COLO829 (cell line): ENCODE measurements at places on chromosomes 16 and 17.

GRCh38 chr16:81415751-81416150, 28.9 kb upstream of the CMIP start:
- no peak for DNase-seq

- no peak for DNase-seq
Measured at GRCh38 chr17:41707803-41708669, 4.1 kb upstream of the GAST start.

GRCh38 chr16:62475573-62475972, 439.3 kb upstream of the CDH8 start:
- no peak for DNase-seq

GRCh38 chr16:85366031-85366763, 246.9 kb upstream of the GSE1 start:
- DNase-seq: no peak

- no peak for DNase-seq
Measured at GRCh38 chr17:1773696-1774181, 11.9 kb downstream of the SERPINF1 start.

DNA sequence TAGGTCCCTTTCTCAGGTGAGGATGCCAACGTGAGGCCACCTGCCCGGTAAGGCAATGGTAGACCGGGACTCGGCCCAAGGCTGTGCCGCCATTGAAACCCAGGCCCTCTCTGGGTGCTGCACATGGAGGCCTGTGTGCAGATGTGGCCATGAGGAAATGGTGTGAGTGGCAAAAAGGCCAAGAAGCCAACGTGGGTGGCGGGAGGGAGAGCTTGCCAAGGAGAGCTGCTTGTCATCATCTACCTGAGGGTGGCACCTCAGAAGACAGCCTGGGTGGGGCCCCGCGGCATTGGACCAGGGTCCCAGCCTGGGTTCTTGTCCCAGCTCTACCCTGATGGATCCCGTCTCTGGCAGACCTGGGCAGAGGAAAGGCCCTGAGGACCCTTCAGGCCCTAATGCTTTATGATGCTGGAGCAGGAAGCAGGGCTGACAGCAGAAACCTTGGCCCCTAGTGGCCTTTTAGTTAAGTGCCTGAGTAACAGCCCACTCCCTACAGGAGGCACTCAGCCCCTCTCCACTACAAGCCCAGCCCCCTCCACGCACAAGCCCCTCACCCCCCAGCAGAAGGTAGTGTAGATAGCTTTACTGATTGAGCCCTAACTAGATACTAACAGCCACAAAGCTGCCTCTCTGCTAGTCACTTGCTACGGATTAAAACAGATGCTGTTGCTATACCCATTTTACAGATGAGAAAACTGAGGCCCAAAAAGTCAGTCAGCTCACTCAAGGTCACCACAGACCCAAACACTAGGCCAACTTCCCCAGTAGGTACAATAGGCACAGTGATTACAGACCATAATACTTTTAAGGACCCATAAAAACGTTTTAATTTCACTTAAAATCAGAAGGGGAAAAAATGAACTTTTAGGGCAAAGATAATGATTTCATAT, 26.2 kb upstream of the KIFC3 start:
- DNase-seq: no peak

GRCh38 chr16:65294708-65295107, 172.8 kb upstream of the CDH11 start:
- DNase-seq: no peak

GRCh38 chr17:27526604-27527002, 70.4 kb downstream of the KSR1 start:
- DNase-seq: no peak

DNA sequence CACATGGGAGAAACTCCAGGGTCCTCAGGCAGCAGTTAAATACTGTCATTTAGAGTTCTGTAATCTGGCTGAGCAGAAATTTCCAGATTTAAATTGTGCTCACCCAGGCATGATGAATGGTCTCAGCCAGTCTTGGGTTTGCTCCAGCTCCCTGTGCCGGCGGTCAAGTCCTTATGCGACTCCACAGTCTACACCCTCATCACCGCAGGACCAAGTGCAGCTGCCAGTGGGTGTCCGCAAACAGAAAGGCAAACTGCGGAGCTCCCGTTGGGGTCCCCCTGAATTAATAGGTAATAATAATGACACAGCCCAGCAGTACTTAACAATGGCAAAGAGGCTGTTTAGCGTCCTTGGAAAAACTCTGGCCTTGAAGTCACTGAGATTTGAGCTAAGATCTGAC, 3.9 kb upstream of the CACNG4 start:
- DNase-seq: no peak

DNA sequence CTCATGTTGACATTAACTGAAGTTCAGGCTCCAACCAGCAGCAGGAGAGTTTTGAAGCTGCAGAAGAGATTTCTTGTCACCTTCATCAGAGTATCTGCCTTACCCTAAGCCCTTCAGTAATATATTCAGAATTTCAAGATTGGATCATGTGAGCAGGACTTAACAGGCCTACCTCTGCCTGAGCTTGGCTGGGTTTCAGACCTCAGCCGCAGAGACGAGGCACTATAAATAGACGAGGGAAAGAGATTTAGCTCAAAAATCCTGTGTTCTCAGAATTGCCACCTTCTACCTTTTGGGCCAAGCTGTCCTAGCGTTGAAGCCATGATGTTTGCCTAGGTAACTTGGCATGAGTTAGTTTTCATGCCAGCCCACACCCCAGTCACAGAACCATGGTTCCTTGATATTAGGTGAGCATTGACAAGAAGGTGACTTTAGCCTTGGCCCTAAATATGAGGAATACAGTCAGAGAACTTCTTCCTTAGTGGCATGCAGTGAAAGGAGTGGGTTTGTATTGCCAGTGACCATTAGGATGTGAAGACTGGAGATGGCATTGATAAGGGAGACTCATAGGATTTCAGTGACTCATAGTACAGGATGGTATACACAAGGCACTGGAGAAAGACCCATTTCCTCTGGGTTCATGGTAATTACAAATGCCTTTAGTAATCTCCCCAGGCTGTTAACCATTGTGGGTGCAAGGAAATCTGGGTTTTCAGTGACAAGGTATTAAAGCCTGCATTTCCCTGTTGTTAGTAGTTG, 224.3 kb downstream of the MSI2 start:
- peak; percentile 89 for DNase-seq

DNA sequence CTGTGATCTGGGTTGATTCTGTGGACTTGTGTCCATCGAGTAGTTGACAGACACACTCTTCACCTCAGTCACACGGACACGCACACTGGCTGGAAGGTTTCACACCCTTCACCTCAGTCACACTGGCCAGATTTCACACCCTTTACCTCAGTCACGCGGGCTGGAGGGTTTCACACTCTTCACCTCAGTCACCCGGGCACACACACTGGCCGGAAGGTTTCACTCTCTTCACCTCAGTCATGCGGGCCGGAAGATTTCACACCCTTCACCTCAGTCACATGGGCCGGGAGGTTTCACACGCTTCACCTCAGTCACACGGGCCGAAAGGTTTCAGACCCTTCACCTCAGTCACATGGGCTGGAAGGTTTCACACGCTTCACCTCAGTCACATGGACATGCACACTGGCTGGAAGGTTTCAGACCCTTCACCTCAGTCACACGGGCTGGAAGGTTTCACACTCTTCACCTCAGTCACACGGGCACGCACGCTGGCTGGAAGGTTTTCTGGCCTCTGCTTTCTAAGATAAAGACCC, 96.2 kb downstream of the PGS1 start:
- no peak for DNase-seq

- peak; percentile 91 for DNase-seq
Measured at GRCh38 chr17:80279895-80280294, 19.2 kb downstream of the RNF213 start.

DNA sequence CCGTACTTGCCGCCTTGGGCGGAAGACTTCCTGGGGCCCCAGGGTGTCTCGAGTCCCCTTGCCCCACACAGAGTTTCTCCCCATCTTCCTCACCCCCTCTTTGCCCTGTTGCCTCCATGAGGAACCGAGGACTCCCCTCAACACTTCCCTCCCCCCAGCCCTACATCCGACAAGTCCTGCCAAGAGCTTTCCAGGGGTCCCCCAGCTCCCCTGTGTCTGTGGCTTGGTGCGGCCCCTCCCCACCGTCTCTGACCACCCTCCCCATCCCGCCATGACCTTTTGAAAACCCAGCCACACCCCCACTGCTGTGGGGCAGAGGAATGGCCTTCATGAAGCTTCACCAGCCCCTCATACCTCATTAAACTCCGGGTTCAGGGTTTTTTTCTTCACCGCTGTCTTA, 11.4 kb downstream of the SCGB1C2 start:
- no peak for DNase-seq

DNA sequence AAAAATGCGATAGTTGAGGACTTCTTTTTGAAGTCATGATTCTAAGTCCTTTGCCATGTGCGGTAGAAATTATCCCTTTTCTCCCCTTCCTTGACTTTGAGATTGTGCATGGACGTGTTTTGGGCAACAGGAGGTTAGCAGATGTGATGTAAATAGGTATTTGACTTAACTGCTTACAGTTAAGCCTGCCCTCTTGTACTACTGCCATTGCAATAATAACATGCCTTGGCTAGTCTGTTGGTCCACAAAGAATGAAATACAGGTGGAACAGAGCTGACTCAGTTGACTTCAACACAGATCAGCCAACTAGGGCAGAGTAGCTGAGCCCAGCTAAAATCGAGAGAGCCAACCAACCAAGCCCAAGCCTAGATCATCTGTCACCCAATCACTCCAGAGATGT, 125.5 kb downstream of the BRIP1 start:
- DNase-seq: no peak

GRCh38 chr17:20987511-20987910, 55.3 kb downstream of the USP22 start:
- DNase-seq: no peak

DNA sequence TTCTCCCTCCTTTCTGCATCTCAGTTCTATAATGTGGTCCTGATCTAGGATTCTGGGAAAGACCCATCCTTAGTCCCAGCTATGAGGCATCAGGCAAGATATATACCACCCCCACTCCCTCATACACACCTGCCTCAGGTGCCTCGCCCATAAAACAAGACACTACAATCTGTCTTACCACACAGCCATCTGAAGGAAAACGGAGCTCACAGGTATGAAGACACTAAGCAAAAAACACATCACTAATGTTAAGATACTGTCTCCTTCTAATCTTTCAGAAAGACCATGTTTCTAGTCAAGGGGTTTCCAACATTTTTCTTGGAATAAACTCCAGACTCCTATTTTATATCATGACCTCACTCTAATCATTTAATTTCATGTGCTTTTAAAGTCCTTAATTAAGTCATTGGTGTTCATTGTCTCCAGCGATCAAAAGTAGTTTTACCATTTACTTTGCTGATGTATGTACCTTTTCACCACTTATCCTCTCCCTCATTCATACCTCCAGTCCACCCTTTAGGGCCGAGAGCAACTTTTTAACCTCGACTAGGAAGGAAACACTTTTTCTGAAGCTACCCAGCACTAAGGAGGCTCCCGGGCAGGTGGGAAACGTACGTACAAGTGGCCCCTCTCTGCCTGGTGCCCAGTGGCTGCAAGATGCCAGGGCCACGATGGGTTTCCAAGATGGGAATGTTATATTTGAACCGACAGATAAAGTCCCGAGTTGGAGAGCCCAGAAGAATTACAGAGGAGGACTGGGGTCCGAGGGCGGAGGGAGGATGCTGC, 979 bp downstream of the MAP3K14 start:
- no peak for DNase-seq

DNA sequence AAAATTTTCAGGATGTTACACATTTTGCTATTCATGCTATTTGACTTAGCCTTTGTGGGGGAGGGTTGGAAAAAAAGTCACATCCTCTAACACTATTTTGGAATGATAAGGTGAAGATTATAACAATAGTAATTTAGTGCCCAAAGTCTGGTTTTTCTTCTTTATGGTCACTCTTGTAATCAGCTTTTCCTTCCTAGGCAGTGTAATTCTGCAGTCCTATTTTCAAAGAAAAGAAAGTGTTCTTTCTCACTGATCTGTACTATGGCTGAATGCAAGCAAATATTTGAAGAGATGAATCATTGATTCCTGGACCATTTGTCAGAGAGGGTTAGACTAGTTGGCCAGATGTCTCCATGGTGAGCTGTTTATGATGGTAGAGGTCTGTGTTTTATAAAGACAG, 8.4 kb downstream of the RSPRY1 start:
- DNase-seq: peak; percentile 36

- DNase-seq: no peak
Measured at GRCh38 chr16:52128361-52128760, 418.6 kb downstream of the TOX3 start.
